MV-4-11 (cell line): ENCODE measurements at places on chromosomes 16 and 17.

- peak; percentile 83 for DNase-seq
Measured at GRCh38 chr16:19804538-19805323, 79.9 kb downstream of the GPRC5B start.

DNA sequence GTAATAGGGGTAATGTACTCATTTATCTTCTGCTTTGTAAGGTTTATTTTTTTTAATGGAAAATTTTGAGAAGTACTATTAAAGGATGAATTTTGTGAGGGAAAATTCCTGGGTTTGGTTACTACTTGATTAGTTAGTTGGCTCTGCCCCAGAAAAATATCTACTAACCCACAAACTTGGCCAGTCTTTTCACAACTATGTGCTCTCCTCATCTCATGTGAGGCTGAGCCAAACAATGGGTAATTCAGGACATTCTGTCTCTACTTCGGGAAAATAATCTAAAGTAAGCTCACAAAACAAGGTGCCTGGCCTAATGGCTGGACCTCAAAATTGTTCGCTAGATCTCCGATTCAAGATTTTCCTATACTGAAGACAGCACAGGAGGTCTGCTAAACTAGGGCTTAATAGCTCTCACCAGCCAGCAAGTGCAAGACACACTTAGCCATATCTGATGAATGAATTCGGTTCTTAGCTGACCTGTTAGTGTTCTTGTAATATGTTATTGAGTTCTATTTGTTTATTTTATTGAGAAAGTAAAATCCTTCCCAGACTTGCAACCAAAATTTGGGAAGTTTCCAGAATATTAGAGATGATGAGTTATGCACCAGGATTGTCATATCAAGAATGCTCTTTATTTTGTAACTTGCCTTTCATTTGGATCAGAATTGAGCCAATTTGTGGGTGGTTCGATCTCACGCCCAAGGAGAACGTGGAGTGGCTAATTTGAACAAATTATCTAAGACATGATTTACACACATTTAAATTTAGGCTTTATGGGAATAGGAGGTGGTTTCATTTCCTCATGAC lies 5.7 kb downstream of the KCNJ16 start:
- no peak for DNase-seq

GRCh38 chr16:54632322-54633220 lies 298.1 kb upstream of the IRX5 start:
- no peak for DNase-seq

- no peak for DNase-seq
Measured at GRCh38 chr16:708019-708418, 2.4 kb upstream of the FBXL16 start.

DNA sequence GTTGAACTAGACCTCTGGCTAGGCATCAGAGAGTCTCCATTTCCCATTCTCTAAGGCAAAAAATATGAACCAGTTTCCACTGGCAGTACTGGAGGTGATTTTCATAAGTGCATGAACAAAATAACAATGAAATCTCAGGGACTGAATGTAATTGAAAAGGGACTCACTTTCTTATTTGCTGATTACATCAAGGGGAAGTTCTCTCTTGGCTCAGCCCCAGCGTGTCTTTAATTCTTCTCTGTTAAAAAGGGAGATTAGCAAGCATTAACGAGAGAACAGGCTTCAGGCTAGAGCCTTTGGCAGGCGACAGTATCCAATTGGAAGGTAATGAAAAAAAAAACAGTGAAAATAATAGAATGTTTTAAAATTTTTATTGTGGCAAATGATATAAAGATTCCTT lies 34.0 kb upstream of the ADAMTS18 start:
- no peak for DNase-seq

DNA sequence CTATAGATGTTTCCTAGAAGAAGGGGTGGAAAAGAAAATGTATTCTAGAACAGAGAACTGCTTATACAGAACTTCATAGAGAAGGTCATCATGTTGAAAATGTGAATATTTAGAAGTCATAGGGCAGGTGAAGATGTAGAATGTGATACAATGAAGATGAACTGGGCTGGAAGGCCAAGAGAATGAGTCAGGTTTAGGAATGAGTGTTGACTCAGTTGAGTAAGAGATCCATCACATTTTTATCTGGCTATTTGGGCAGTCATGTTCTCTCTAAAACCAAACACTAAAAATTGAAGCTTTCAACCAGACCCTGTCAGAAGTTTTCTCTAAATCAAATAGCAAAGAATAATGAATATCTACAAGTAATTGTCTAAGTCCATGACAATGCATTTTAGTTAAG lies 660.5 kb downstream of the KCNJ2 start:
- DNase-seq: no peak

- peak; percentile 60 for DNase-seq
Measured at GRCh38 chr16:17238285-17239028, 232.3 kb downstream of the XYLT1 start.

DNA sequence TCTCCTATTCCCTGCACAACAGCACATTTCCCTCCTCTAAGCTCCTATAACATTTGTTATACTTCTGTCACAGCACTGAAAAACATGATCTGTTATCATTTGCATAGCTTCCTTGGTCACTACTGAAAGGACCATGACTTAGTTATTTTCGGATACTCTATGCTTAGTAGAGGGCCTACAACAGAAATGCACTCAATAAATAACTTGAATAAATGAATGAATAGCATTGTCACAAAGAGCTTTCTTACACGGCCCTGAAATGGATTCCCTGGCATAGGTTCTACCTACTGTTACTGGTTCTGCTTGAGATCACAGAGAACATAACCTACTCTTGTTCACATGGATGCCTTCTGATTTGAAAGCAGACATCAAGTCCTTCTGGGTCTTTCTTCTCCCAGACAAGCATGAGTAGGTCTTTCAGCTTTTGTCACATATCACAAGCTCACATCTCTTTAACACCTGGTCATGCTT lies 41.6 kb downstream of the MYO1D start:
- no peak for DNase-seq

DNA sequence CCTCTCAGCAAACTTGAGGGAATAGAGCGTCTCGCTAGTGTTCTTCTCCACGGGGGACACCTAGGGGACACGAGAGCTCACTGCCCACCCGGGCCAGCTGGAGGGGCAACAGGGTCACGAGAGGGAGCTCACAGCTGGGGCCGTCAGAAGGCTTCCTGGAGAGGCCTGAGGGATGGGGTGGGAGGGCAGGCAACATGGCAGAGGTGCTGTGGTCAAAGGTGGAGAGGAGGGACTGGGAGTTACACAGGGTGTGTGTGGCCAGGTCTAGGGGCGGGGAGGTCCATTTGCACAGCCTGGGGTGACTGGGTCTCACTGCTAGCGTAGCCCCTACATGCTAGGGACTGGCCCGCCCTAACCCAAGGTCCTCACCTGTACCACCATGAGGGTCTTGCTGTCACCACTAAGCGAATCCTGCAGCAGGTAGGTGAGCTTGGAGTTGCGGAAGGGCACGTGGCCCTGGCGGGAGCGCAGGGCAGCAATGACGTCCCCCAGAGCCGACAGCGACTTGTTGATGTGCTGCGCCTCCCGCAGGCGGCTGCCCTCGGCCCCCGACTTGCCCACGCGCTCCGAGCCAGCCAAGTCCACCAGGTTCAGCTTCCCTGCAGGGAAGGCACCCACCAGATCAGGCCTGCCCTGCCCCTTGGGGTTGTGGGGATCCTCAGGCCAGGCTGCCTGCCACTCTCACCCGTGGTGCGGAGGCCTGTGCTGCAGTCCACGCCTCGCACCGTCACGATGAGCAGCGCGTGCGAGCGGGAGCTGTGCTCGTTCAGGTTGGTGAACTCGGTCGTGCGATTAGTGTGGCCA lies 25.0 kb downstream of the KATNB1 start:
- DNase-seq: no peak

DNA sequence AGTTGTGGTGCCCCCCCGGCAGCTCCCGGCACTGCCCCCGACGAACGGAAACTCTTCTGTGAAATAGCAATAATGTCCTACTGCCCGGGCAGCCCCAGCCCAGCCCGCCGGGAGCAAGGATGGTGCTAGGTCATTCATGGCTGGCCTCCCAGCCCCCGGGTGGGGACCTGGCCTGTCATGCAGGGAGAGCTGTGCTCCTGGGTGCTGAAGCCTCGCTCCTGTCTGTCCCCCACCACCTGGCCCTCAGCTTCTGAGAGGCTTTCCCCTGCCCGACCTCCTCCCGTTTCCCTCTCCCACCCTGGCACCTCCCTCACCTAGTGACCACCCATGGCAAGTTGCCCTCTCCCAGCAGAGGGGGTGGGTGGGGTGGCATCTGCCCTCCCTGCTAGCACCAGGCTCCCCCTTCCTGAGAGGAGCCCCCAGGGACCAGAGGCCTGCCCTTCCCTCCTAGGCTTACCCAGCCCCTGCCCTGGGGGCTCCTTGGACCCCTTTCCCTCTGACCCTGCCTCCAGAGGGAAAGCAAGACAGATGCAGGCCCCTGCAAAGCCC lies 13.5 kb downstream of the PAM16 start:
- no peak for DNase-seq

GRCh38 chr17:36742267-36743000 lies 141.1 kb downstream of the MRM1 start:
- DNase-seq: no peak

GRCh38 chr17:19948116-19948943 lies 29.3 kb downstream of the AKAP10 start:
- peak; percentile 6 for DNase-seq

GRCh38 chr17:46024590-46024989 lies 25.5 kb downstream of the STH start:
- DNase-seq: no peak

DNA sequence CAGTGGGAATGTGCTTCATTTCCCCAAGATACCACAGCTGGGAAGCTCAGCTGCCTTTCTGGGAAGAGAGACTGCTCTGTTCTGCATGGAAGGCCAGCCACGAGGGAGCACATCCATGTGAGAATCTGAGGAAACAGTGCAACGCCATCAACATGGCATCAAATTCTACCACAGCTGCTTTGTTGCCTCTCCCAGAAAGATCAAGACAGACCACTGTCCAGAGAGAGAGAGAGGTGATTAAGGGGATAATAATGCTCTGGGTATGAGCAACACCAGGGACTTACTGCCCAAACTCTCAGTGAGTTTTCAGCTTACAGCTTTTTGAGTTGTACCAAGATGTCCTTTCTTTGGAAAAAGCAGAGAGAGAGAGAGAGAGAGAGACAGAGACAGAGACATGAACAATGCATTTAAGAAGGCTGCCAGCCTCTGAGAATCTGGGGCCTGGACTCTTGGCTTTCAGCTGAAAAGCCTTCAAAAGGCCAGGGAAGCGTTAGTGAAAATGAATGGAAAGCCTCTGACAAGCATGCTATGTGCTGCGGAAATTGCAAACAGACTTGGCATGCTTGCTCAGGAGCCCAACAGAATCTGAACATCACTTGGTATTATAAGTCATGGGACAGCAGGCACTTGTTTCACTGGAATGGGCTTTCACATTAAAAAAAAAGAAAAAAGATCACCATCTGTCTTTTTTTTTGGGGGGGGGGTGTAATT lies 223.1 kb downstream of the MAP2K6 start:
- DNase-seq: no peak

- no peak for DNase-seq
Measured at GRCh38 chr17:37386462-37386861, 10.7 kb downstream of the C17orf78 start.

DNA sequence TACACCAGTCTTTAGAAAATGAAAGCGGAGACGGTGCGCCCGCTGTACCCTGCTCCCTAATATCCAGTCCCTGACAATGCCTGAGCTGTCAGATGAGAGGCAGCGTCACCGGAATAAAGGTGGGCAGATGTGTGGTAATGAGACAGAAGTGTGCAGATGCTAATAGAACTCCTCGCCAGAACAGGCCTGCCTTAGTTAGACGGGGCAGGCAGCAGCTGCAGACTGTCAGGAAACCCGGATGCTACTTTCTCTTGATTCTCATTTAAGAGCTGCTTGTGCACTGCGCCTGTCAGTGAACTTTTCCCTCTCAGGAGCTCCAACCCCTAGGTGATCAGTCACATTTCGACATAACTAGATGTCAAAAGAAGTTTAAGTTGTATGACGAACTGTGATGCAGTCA lies 221.8 kb upstream of the IRX3 start:
- no peak for DNase-seq

DNA sequence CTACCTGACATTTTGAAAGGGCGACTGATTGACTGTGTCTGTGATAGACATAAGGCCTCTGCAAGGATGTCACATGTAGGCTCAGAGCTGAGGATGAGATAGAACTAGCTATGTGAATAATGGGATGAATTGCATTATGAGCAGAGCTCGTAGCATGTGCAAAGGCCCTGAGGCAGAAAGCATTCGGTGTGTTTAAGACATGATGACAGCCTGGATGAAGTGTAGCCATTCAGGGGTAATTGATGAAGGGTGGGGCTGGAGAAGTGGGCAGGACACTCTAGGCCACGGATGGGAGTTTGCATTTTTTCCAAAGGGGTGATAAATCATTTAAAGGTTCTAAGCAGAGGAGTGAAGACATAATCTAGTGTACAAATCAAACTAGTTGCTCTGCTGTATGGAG lies 62.6 kb downstream of the USP43 start:
- DNase-seq: no peak

GRCh38 chr17:79648181-79648831 lies 37.5 kb upstream of the RBFOX3 start:
- DNase-seq: no peak

DNA sequence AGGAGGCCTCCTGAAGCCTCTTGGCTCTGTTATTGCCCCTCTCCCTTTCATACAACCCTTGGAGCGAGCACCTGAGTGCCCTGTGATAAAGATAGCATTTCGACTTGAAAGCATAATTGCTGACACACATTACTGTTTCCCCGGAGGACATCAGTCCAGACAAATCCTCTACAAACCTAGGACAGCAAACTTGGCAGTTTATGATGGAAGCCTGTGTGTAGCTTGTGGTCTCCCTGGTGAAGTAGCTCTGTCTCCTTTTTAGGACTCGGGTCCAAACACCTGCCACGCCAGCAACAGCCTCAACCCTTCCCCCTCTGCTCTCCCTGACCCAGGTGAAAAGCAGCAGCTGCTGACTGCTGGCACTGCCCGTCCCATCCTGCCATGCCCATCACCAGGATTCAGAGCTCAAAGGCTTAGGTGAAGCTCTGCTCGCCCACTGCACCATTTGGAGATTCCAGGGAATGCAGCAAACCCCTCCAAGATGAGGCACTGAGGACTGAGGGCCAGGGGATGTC lies 55.9 kb downstream of the IRX6 start:
- DNase-seq: no peak

DNA sequence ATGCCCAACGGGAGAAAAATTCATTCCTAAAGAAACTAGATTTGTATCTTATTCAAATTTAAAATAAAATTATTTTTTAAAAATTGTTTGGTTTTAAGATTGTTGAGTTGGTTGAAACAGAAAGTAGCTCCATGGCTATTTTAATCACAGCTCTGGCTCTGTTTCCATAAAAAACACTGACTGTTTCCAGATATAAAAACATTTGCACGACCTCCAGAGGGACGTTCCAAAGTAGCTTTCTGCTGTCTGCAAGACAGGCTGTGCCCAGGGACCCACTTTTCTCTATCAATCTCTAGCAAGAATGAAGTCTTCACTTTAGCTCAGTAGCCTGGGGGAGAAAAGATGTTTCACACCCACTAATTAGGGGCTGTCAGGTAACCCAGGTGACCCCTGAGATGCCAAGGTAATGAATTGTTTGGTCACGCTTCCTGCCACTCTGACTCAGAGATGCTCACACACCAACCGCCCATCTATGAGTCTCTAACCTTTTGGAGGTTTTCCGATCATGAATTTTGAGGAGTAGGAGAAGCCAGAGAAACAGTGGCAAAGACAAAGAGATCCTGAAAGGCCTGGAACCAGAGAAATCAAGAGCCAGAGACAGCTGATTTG lies 220.1 kb upstream of the SOX9 start:
- DNase-seq: no peak
